ENCODE measurements at places on chromosomes 4 and X.

DNA sequence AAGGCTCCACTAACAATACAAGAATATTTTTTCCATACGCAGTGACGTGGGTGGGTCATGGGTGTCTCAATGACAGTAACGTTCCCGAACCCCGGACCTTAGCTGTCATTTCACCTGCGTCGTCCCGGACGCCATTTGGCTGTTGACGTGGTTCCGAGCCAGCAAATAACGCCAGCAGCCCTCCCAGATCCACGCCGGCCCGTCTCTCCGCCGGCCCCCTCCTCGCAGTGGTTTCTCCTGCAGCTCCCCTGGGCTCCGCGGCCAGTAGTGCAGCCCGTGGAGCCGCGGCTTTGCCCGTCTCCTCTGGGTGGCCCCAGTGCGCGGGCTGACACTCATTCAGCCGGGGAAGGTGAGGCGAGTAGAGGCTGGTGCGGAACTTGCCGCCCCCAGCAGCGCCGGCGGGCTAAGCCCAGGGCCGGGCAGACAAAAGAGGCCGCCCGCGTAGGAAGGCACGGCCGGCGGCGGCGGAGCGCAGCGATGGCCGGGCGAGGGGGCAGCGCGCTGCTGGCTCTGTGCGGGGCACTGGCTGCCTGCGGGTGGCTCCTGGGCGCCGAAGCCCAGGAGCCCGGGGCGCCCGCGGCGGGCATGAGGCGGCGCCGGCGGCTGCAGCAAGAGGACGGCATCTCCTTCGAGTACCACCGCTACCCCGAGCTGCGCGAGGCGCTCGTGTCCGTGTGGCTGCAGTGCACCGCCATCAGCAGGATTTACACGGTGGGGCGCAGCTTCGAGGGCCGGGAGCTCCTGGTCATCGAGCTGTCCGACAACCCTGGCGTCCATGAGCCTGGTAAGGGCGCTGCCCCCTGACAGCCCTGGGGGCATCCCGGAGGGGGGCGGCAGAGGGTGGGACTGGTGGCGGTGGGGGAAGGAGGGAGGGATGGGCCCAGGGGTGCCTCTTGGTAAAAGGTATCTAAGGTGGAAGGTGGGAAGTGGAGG, at the start of gene CPE:
Gene CPE (plus strand): TSS at position 264 of the 933 bp plus-strand sequence. CDS start 214 bp downstream, at position 478.
- DNase-seq, result peak; percentile 62

DNA sequence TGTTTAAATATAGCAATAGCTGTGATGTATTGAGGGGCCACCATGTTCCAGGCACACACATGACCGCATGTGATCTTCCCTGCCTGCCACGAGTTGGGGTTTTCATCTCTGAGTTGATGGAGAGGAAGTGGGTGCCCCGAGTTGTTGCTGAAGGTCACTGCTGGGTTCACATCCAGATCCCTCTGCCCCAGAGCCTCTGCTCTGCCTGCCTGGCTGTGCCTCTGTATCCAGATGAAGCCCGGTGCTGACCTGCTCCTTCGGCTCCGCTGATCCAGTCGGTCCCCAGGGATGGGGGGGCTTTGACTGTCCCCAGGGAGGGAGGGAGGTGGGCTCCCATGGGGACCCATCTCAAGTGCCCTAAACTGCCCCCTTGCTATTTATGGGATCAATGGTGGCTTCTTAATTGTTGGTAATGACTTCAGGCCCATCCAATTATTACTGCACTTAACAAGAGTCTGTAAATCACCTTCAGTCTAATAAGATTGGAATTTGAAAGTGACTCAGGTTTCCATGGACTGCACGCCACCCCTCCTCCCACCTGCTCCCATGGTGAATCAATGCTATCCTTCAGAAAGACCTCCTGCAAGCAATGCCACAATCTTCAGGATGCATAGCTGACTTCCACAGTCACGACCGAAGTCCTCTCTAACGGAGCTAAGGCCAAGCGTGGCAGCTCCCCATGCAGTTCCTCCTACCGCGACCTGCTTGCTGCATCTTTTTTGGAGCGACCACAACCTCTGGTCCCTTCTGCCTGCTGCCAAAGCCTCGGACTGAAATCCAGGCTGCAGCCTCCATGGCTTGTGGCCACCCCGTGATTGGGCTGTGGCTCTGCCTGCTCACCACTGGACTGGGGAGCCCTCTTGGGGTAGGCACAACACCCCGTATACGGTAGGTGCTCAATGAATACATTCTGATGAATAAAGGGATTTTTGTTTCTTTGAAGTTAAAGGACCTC, 73.1 kb downstream of the CPZ start:
- no peak for DNase-seq

GRCh38 chrX:105006996-105007395, 213.5 kb downstream of the TEX13A start:
- DNase-seq, result no peak

DNA sequence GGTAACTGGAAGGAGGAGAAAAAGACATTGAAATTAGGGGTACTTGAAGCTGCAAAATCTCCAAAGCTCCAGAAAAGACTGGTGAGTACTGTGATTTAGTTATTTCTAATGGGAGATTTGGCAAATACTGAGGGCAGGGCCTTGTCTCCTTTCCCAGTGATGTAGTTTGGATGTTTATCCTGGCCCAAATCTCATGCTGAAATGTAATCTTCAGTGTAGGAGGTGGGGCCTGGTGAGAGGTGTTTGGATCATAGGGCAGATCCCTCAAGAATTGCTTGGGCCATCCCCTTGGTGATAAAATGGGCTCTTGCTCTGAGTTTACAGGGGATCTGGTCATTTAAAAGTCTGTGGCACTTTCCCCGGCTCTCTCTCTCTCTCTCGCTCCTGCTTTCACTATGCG, 33.1 kb upstream of the GK start:
- no peak for DNase-seq

DNA sequence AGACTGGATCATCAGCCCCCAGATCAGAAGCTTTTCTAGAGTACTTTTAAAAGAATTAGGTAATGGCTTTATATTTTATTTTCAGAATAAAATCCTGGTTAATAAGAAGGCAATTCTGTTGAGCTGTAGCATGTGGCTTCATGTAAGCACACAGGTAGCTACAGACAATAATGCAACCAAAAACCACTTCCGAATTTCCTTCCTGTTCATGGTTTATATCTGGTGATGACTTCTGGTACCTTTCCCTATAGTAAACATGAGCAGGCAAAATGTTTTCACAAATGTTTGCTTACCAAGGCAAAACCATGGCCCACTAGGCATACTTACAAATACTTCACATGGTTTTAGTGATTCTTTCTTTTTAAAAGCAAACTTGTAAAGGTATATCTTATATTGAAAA, 144.6 kb downstream of the CDS1 start:
- DNase-seq, result no peak

DNA sequence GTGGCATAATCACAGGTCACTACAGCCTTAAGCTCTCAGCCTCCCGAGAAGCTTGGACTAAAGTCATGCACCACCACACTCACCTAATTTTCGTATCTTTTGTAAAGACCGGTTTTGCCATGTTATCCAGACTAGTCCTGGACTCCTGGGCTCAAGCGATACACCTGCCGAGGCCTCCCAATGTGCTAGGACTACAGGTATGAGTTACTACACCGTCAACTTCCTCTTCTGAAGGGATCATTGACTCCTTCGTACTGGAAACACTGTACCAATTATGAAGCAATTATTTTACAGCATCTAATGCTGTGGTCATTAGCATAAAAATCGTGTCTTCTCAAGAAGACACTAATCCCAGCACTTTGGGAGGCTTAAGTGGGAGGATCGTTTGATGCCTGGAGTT, 35.2 kb downstream of the PDS5A start:
- no peak for DNase-seq

- DNase-seq, result no peak
Observed at GRCh38 chr4:113179996-113180395, 130.5 kb downstream of the ANK2 start.

DNA sequence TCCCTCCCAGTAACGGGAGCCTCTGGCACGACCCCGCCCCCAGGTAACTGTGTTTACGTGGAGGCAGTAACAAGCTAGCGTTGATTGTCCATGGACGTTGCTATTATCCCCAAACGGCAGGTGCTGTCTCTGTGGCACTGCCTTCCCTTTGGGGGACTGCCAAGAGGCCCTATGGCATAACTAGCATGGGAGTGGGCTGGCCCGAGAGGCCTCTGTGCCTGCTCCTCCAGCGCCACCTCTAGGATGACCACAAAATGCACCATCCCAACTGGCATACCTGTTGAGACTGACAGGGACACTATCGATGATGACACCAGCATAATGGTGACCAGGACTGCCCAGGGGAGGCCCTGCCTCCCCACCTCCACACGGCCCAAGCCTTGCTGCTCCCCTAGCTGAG, 1.5 kb downstream of the SRPK3 start:
- peak; percentile 44 for DNase-seq

GRCh38 chr4:84574069-84574720, 8.7 kb upstream of the CDS1 start:
- DNase-seq, result no peak

- no peak for DNase-seq
Observed at GRCh38 chrX:39043838-39044550, 242.7 kb downstream of the MID1IP1 start.

DNA sequence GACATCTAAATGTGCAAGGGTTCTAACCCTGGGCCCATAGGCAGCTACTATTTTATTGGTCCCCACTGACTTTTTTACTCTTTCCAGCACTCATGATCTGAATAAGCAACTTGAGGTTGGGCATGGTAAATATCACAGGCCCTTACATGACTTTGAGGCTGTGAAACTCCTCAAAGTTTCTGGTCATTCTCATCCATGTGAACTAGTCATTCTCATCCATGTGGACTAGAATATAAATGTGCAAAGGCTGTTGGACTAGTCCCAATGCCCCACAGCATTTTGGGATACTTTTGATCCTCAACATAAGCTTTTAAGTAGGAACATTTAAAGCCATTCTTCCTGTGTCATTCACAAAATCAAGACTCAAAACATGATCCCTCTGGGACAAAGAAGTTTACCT, 290.7 kb upstream of the PPARGC1A start:
- DNase-seq, result no peak

DNA sequence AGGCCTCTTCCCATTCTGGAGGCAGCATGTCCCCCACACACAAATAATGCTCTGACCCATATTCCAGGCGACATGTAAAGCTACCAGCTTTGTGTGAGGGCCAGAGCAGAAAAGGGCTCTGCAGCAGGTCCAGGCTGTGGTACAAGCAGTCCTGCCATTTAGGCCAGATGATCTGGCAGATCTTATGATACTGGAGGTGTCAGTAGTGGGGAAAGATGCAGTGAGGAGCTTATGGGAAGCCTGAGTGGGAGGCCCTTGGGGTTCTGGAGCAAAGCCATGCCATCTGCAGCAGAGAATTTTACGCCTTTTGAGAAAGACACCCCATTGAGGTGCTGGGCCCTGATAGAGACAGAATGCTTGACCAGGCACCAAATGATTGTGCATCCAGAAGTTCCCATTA, 7.7 kb downstream of the SYN1 start:
- no peak for DNase-seq

DNA sequence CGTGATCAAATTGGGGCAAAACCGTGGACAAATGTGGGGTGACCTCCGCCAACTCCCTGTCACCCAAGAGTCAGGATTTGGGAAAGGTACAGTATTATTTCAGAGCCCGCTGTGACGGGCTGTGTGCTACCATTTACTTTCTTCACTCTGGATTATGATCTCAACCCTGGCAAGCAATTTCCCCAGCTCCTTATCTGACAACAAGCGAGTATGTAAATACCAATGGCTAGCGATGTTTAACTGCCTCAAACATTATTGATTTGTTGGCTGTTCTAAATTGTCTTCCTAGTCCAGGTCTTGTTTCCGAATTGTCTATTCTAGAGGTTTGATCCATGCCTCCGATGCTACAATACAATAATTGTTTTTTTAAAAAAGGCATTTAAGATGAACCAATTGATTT, 17.7 kb upstream of the PITX2 start:
- DNase-seq, result no peak

DNA sequence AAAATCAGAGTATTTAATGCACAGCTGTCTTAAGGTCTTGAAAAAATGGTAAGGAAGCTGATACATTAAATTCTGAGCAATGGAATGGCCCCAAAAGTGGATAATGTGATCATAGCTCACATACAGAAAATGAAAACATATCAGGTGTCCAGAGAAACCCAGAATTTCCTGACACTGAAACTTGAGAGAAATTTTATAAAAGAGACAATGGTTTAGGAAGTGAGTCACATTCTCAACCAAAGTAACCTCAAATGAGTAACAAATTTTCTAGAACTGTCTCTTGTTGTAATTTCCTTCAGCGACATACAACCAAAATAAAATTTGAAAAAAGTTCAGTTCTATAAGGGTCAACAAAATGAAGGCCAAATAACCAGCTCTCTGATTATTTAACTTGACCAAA, 37.4 kb upstream of the PACRGL start:
- DNase-seq, result no peak

GRCh38 chr4:182748283-182748682, 168.9 kb downstream of the DCTD start:
- DNase-seq, result no peak

- DNase-seq, result no peak
Observed at GRCh38 chrX:13432414-13433297, 112.8 kb upstream of the ATXN3L start.

- DNase-seq, result no peak
Observed at GRCh38 chr4:174147863-174148262, 135.6 kb downstream of the FBXO8 start.

GRCh38 chr4:91267543-91267942, 1036.2 kb upstream of the GRID2 start:
- DNase-seq, result no peak

GRCh38 chr4:113559947-113560346, 201.6 kb downstream of the CAMK2D start:
- no peak for DNase-seq

- no peak for DNase-seq
Observed at GRCh38 chrX:30887721-30888120, 1.3 kb downstream of the TAB3 start.

- no peak for DNase-seq
Observed at GRCh38 chrX:50827996-50828395, 14.0 kb upstream of the SHROOM4 start.

DNA sequence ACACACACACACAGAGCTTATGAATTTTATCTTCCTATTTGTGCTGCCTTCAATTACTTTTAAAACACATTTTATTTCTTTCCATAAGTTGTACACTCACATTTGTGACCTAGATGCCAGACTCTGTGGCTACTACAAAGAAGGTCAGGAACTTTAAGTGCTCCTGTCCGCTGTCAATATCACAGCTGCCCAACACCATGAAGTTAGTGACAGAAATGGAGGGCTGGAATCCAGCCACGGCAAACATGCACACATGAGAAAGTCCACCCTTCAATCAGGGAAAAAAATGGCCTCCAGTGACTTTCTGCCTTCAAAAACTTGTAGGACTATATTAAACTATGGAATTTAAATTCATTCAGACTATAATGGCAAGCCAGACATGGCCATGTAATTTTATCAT, 334.4 kb upstream of the FSTL5 start:
- DNase-seq, result no peak

GRCh38 chr4:124931050-124931449, 218.5 kb upstream of the ANKRD50 start:
- DNase-seq, result no peak

DNA sequence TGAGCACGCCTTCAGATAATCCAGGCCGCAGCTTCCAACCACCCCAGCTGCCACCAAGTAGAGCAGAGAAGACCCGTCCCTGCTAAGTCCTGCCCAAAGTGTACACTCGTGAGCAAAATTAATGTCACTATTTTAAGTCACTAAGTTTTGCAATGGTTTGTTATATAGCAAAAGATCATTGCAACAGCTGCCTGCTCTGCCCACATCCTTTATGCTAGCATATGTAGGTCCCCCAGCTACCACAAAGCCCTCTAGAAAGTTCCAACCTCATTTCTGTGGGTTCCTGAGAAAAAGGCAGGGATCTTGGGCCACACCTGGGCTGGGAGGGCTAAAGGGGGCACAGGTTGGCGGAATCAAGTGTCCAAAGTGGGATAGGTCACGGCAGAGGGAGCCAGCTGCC, 346.9 kb downstream of the BCOR start:
- no peak for DNase-seq

GRCh38 chrX:129931411-129932015, 25.5 kb downstream of the UTP14A start:
- peak; percentile 80 for DNase-seq
